ENCODE measurements at places on chromosomes 13 and 19.

GRCh38 chr19:54473071-54473891, at the start of gene CDC42EP5:
CDC42EP5 (minus strand) TSS chr19:54473296; CDS start chr19:54465547, 7,749 bp downstream.
- DNase-seq, result no peak

GRCh38 chr13:97695684-97696083, 257.8 kb upstream of the IPO5 start:
- no peak for DNase-seq

GRCh38 chr13:39760521-39760920, 105.1 kb downstream of the COG6 start:
- no peak for DNase-seq

DNA sequence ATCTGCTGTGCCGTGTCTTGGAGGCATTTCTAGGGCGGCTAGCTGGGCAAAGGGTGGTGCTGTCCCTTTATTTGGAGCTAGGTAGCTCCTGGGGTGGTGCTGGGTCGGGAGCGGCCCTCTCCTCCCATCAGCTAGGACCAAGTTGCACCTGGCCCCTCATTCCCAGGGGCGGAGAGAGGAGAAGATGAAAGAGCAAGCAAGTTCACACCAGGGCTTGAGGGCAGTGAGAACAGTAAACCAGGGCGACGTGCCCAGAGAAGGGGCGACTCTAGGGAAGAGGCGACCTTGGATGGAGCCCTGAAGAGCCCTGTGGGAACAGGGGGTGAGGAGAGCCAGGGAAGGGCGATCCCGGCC, 17.0 kb upstream of the KCNN1 start:
- no peak for DNase-seq

DNA sequence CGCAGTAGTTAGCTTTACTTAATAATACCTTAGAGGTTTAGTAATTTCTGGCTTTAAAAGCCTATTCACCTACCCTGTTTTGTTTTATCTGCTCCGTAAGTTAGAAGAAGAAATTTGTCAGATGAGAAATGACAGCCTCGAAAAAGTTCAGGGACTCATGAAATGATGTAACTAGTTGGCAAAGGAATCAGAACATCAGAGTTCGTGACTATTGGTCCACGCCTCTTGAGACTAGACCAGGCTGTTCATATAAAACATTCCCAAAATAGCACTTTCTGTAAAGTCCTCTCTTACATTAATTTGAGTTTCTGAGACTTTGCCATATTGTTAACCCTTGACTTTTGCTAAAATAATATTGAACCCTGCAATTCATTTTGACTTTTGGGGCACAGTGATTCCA, 92.0 kb downstream of the HS6ST3 start:
- no peak for DNase-seq

- DNase-seq, result no peak
Measured at GRCh38 chr13:103614761-103615160, 548.5 kb upstream of the SLC10A2 start.

- no peak for DNase-seq
Measured at GRCh38 chr13:107518780-107519179, 696.6 kb downstream of the LIG4 start.

DNA sequence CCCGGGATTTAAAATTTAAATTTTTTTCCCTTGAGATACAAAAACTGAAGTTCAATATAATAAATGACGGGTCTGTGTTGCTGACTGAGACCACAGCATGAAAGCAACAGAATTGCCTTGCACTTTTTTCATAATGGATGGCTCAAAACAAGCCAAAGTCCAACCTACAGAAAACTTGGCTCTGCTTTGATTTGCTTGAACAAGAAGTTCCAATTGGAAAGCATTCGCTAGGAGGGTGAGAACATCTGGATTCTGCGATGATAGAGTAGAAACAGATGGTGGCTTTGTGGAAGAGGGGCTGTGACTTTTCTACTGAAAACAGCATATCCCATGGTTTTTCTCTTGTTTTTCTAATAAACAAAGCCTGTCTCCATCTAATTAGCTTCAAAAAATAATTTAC, 46.4 kb downstream of the THSD1 start:
- DNase-seq, result no peak
